SK-N-SH (cell line): ENCODE measurements at places on chromosomes 7 and 10. TPM values are rescaled to one million over a fixed set of nuclear protein-coding genes. Genes with fewer than 3 reads are reported as not detected.

The SPAM1 gene
- polyA plus RNA-seq, result not detected in 2 replicates

DNA sequence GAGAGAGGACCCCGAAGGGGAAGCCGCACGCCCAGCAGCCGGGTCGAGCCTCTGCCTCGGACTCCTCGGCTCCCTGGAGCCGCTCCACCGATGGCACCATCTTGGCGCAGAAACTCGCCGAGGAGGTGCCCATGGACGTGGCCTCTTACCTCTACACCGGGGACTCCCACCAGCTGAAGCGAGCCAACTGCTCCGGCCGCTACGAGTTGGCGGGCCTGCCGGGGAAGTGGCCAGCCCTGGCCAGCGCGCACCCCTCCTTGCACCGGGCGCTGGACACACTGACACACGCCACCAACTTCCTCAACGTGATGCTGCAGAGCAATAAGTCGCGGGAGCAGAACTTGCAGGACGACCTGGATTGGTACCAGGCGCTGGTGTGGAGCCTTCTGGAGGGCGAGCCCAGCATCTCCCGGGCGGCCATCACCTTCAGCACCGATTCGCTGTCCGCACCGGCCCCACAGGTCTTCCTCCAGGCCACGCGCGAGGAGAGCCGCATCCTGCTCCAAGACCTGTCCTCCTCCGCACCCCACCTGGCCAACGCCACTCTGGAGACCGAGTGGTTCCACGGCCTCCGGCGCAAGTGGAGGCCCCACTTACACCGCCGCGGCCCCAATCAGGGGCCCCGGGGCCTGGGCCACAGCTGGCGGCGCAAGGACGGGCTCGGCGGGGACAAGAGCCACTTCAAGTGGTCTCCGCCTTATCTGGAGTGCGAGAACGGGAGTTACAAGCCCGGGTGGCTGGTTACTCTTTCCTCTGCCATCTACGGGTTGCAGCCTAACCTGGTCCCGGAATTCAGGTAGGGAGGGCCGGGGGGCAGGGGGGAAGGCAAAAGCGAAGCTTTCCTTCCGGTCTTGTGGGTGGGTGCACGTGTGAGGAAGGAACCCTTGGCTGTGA, 973 bp downstream of the GPR158 start:
- peak overlapping the region; percentile 19; the same call in 1 of the 2 replicates for H3K4me3 ChIP-seq
- H3K27me3 ChIP-seq, result peaks cover 22% of the 10 kb centered on the region
- no peak overlapping the region for H3K27ac ChIP-seq
- peak; percentile 55 for DNase-seq
- H3K4me1 ChIP-seq, result peaks cover 13% of the 10 kb centered on the region; the same call in 1 of the 2 replicates
- no peaks in the 10 kb centered on the region for H3K36me3 ChIP-seq

- DNase-seq, result no peak
- no peak overlapping the region for H3K27ac ChIP-seq
- no peaks in the 10 kb centered on the region for H3K27me3 ChIP-seq
- peaks cover 5% of the 10 kb centered on the region; the same call in 1 of the 2 replicates for H3K4me1 ChIP-seq
Observed at GRCh38 chr10:22017283-22018020, 13.9 kb upstream of the DNAJC1 start.

- no peak for DNase-seq
- no peak overlapping the region for H3K4me3 ChIP-seq
- H3K27ac ChIP-seq, result no peak overlapping the region
Observed at GRCh38 chr10:113610631-113611601, 52.9 kb downstream of the NRAP start.

The UPK3BL2 gene
- polyA plus RNA-seq, result 6.4 and 10.4 TPM in 2 replicates

The HDAC9 gene
- 11.6 and 19.8 TPM in 2 replicates for polyA plus RNA-seq

DNA sequence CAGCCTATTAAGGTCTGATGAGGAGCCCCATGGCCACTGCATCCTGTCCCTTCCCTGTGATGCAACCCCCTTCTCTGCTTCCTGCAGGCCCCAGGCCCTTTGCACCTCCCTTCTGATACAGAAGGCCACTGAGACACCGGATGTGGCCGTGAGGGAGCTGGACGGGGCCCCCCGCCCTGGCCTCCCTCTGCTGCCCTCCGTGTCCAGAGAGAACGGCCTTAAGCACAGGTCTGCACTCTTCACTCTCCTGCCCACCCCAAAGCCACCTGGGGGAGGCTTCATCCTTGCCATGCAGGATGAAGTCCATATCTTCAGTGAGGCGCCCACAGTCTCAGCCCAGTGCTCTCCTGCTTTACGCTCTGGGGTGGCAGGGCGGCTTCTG, 86.9 kb upstream of the GNA12 start:
- H3K36me3 ChIP-seq, result no peaks in the 10 kb centered on the region
- DNase-seq, result no peak
- peaks cover 40% of the 10 kb centered on the region for H3K27me3 ChIP-seq
- H3K4me1 ChIP-seq, result peaks cover 25% of the 10 kb centered on the region; the same call in 1 of the 2 replicates
- H3K27ac ChIP-seq, result no peak overlapping the region
- H3K4me3 ChIP-seq, result no peak overlapping the region

The SVOPL gene
- polyA plus RNA-seq, result not detected in 2 replicates

- no peak for DNase-seq
- H3K27me3 ChIP-seq, result peaks cover 22% of the 10 kb centered on the region; the same call in 1 of the 2 replicates
- H3K27ac ChIP-seq, result no peak overlapping the region
- H3K36me3 ChIP-seq, result no peaks in the 10 kb centered on the region
Observed at GRCh38 chr10:27611744-27612550, 107.8 kb downstream of the RAB18 start.

The EMX2 gene
- polyA plus RNA-seq, result not detected in 2 replicates

The ADRB1 gene
- not detected in 2 replicates for polyA plus RNA-seq

The COX15 gene
- polyA plus RNA-seq, result 20.4 and 26.3 TPM in 2 replicates

The MBL2 gene
- not detected in 2 replicates for polyA plus RNA-seq

DNA sequence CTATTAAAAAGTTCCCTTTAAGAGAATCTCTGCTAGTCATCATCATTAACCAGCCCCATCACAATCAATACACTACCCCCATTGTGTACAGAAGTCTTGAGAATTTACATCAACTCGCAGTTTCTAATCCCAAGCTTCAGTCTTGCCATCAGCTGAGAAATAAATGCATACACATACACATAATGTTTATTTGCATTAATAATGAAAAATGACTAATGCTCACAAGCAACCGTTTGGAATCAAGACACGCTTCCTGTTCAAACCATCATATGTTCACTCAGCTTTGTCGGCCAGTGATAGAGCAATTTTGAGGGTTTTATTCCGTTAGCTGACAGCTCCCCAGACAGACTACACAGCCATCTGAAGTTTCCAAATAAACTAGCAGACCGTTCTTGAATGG, 287.1 kb downstream of the SFMBT2 start:
- no peak overlapping the region for H3K4me3 ChIP-seq
- no peak for DNase-seq
- no peaks in the 10 kb centered on the region for H3K4me1 ChIP-seq
- no peak overlapping the region for H3K27ac ChIP-seq
- no peaks in the 10 kb centered on the region for H3K36me3 ChIP-seq
- no peaks in the 10 kb centered on the region for H3K27me3 ChIP-seq

GRCh38 chr10:53697038-53697437, 924.5 kb upstream of the MBL2 start:
- peaks cover 14% of the 10 kb centered on the region for H3K4me1 ChIP-seq
- DNase-seq, result no peak
- H3K4me3 ChIP-seq, result no peak overlapping the region
- H3K27me3 ChIP-seq, result no peaks in the 10 kb centered on the region
- no peaks in the 10 kb centered on the region for H3K36me3 ChIP-seq

DNA sequence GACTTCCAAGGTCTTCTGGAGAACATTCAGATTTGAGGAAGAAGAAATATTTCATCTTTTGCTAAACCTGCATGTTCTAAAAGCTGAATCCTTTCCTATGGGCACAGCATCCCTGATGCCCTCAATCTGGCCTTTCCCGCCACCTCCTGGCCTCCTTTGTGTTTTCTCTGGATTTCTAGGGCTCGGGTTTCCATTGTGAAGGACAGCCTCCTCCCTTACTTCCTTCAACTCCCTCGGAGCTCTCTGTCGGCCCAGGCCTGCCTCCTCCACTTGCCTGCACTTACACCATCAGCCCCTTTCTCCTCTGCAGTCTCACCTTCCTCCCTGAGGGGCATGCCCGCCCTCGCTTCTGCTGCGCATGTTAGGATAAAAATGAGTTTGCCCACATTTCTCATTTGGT, 75.4 kb downstream of the WIPF3 start:
- H3K4me1 ChIP-seq, result peaks cover 2% of the 10 kb centered on the region; the same call in 1 of the 2 replicates
- no peaks in the 10 kb centered on the region for H3K36me3 ChIP-seq
- no peak overlapping the region for H3K27ac ChIP-seq
- H3K27me3 ChIP-seq, result no peaks in the 10 kb centered on the region
- no peak for DNase-seq

- peak; percentile 63 for DNase-seq
- H3K36me3 ChIP-seq, result peaks cover 5% of the 10 kb centered on the region
- no peaks in the 10 kb centered on the region; the same call in 1 of the 2 replicates for H3K4me1 ChIP-seq
- no peak overlapping the region for H3K27ac ChIP-seq
- no peaks in the 10 kb centered on the region for H3K27me3 ChIP-seq
Observed at GRCh38 chr10:24503461-24504320, 220.0 kb downstream of the ARHGAP21 start.

The AOC1 gene
- polyA plus RNA-seq, result not detected in 2 replicates

- peaks cover 51% of the 10 kb centered on the region for H3K36me3 ChIP-seq
- H3K4me1 ChIP-seq, result no peaks in the 10 kb centered on the region
- DNase-seq, result no peak
- H3K27ac ChIP-seq, result no peak overlapping the region
- no peak overlapping the region for H3K4me3 ChIP-seq
- H3K27me3 ChIP-seq, result no peaks in the 10 kb centered on the region
Observed at GRCh38 chr7:5361446-5362127, 62.0 kb downstream of the TNRC18 start.

- DNase-seq, result no peak
- H3K36me3 ChIP-seq, result no peaks in the 10 kb centered on the region
- no peak overlapping the region for H3K4me3 ChIP-seq
- peaks cover 4% of the 10 kb centered on the region; the same call in 1 of the 2 replicates for H3K4me1 ChIP-seq
Observed at GRCh38 chr7:78609281-78609680, 810.7 kb downstream of the PHTF2 start.

DNA sequence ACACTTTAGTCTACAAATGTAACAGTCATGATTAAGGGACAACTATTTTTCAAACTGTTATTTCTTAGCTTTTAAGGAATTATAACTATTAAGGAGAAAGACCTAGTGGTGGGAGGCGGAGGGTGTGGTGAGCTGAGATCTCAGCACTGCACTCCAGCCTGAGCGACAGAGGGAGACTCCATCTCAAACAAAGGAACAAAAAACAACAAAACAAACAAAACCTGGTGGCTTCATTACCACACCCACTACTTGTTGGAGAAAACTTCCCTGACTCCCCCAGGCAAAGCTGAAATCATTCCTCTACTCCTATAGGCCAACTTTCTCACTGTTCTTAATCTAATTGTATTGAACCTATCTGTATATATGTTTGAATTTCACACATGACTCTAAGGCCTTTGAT, 3.2 kb downstream of the POLR1F start:
- no peaks in the 10 kb centered on the region for H3K27me3 ChIP-seq
- H3K27ac ChIP-seq, result no peak overlapping the region
- no peak for DNase-seq
- H3K4me1 ChIP-seq, result peaks cover 16% of the 10 kb centered on the region

The HECTD2 gene
- polyA plus RNA-seq, result 4.1 and 5.7 TPM in 2 replicates

GRCh38 chr10:14665865-14666857, 108.5 kb downstream of the FAM107B start:
- H3K4me1 ChIP-seq, result no peaks in the 10 kb centered on the region
- no peak for DNase-seq
- H3K27me3 ChIP-seq, result no peaks in the 10 kb centered on the region
- no peaks in the 10 kb centered on the region for H3K36me3 ChIP-seq

The ELOVL3 gene
- polyA plus RNA-seq, result 0.25 and 0.29 TPM in 2 replicates
